ENCODE measurements at places on chromosomes 7 and 10.

GRCh38 chr7:73770860-73771670, 995 bp upstream of the CLDN3 start:
- no peak for DNase-seq

DNA sequence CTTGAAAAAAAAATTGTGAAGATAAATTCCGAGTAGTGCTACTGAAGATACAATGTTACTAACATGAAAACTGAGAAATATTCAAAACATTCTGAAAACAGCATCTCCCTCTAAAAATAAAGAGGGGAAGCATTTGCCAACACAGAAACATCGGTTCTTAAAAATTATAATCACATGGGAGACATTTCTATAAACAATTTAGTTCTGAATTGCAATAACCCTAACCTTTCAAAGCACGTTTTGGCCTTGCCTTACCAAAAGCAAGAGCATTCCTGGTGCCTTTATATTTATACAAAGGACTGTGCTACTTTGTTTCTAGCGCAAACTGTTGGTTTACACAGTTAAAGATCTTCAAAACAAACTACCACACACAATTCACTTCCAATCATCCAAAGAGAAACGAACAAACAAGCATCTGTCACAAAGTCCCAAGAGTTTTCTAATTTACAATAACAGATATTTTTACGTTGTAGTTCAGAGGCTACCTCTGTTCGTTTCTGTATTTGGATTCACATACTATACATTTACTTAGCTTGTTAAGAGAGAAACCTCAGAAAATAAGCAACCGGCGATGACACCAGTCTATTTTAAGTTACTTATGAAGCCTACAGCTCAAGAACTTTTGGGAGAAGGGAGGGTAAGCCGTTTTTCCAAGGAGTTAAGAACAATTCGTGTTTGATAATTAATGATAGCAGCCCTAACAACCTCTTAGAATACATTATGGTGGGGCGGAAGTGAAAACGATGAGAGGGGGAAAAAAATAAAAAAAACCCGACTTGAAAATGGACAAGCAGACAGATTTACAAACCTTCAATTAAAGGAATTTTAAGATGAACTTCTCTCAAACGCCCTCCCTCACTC, 1.3 kb downstream of the ABI1 start:
- no peak for DNase-seq

- no peak for DNase-seq
Measured at GRCh38 chr7:117324960-117325359, 2.1 kb upstream of the WNT2 start.

GRCh38 chr7:63900394-63901203, 98.0 kb upstream of the ZNF722 start:
- DNase-seq = peak; percentile 95

GRCh38 chr7:7596176-7596575, 29.5 kb downstream of the MIOS start:
- DNase-seq = no peak

DNA sequence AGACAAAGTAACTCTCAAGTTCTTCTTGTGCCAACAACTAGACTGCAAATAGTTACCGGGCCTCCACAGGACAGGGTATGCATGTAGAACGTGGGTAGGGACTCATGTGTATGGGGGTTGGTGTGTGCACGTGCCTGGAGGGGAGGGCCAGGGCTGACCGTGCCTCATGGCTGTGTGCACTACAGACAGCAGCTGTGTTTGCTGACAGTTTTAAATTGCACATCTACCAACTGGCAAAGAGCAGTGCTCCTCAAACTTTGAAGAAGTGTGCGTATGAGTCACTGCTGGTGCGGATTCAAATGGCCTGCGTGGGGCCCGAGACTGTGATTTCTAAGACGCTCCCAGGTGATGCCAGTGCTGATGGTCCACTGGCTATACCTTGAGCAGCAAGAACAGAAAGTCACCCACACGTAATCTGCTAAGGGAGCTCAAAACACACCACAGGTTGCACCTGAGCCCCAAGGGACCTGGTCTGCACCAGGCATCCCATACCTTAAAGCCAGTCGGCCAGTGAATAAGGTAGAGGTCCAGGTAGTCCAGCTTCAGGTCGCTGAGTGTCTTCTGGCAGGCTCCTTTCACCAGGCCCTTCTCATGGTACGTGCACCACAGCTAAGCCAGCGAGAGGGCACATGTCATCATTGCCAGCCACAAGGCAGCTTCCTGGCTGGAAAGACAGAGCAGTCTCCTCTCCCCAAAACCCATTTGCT, 8.5 kb downstream of the AKR1B1 start:
- no peak for DNase-seq

GRCh38 chr10:113930482-113931057, 76.1 kb downstream of the NHLRC2 start:
- no peak for DNase-seq

DNA sequence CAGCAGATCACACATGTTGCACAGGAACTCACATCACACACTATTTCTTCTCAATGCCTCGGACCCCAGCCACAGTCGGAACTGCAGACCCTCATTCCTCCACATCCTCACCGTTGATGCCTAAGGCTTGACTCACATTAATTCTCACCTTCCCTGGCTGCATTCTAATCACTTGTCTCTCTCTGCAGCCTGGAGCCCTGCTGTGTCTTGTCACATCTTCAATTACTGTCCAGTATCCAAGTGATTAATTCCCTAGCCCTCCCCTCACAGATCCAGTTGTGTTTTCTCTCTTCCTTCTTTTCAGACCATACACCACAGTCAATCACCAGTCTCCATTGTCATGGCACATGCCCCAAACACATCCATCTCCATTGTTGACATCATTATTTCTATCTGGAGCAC, 592.4 kb upstream of the IGFBP3 start:
- no peak for DNase-seq

- no peak for DNase-seq
Measured at GRCh38 chr7:127114742-127115265, 137.9 kb downstream of the GRM8 start.

DNA sequence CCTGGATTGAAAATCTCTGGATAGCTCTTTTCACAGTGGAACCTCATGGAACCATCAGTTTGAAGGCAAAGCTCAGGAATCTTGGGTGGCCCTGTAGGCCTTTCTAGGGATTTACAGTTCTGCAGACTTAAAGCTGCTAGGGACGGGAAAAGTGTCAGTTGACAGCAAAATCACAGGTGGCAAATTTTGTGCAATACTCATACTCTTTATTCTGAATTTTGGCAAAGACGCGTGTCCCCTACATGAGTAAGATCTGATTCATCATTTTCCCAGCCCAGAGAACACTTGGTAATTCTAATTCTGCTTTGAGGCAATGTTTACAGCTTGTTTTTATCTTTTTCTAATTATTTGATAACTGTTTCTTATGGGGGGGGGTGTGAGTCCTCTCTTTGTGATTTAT, 3.6 kb downstream of the LRRC17 start:
- DNase-seq = no peak

DNA sequence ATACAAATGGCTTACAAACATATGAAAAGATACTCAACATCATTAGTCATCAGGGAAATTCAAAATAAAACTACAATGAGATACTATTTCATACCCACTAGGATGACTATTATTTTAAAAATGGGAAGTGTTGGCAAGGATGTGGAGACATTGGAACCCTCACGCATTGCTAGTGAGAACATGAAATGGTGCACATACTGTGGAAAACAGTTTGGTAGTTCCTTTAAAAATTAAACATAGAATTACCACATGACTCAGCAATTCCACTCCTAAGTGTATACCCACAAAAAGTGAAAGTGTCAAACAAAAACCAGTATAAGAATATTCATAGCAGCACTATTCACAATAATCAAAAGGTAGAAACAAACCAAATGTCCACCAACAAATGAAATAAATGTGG, 48.5 kb upstream of the SHTN1 start:
- no peak for DNase-seq

DNA sequence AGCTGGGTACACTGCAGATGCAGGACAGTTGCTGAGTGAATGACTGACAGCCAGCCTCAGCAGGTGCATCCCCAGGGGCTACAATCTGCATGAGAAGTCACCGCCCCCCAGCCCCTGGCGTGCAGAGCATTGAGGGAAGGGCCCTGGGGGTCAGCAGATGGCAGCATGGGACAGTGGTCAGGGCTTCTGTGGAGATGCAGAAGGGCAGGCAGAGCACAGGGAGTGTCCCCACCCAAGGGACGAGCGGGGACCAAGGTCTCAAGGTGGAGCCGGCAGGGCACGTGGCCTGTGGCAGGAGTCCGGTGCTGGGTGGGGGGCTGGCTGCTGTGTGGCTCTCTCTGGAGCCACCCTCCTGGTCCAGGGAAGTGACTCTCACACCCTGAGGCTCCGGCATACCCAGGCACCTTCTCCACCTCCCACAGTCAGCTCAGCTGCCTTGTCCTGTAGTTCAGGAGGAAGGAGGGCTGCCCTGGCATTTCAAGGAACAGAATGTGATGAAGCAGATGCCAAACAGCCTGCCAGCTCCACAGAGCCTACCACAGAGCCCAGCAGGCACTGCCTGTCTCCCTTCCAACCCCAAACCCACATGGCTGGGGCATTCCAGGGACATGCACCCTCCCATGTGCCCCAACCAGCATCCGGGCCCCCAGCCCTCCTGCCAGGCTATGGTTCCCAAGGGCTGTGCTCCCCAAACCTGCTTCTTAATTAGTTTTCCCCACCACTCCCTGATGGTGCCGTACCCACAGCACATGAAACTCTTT, 114.5 kb downstream of the TMEM130 start:
- peak; percentile 64 for DNase-seq

DNA sequence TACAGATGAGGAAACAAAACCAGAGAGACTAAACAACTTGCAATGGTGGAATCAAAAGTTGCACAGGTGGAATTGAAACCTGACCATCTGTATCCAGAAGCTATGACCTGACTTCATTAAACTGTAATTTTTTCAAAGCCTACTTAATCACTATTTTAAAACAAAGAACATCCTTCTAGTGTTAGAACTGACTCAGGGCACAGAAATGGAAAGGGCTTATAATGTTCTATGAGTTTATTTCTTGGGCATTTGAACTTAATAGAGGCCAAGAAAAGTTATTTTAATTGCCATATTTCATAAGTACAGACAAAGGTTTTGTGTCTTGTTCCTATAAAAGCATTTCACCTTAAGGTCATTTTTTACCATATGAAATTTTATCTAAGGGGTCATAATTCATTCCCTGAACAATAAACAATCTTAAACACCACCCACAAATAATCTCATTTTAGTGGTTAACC, 8.8 kb downstream of the ITGB1 start:
- DNase-seq = no peak

- DNase-seq = no peak
Measured at GRCh38 chr7:129675521-129675920, 64.0 kb downstream of the NRF1 start.

- no peak for DNase-seq
Measured at GRCh38 chr7:71308096-71308495, 176.2 kb downstream of the GALNT17 start.

GRCh38 chr10:23804125-23804524, 365.2 kb downstream of the OTUD1 start:
- DNase-seq = no peak
